ENCODE measurements at places on chromosomes 3 and 15.

GRCh38 chr3:155871746-155872158 lies 1.3 kb downstream of the GMPS start:
- no peak for DNase-seq

DNA sequence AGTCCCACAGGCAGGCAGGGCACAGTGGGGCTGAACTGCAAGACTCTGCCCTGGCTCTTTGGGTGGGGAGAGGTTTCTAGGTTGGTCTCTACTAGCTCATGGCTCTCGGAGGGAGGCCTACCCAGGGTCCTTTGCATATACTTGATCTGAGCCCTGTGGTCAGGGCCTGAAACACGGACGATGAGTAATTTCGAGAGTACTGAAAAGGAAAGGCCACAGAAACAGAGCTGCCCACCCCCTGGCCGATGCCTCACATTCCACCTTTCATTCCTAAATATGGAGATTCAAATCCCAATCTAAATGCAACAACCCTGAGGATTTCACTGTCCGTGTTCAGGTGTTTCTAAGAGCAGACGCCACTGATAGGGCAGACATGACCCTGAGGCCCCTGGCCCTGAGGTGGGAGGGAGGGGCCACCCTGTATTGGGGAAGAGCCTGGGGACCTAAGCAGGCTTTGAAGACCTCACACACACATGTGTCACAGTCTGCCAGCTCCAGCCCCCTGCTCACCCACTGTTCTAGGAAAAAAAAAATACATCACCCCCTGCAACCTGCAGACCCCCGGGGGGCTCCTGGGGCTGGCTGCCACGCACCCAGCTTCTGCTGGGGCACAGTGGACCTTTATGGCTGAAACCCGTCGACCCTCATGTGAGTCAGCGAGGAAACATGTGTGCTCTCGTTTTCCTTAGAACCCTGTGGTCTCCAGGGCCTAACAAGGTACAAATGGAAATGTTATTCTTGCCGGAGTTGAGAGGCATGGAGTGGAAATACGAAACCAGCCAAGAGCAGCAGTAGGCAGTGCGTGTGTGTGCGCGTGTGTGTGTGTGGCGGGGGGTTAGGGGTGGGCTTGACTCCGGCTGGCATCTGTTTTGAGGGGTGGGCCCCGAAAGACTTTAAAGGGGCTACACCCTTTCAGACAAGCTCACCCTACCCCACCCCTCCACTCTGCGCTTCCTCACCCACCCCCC lies 112.7 kb downstream of the CHSY1 start:
- no peak for DNase-seq

DNA sequence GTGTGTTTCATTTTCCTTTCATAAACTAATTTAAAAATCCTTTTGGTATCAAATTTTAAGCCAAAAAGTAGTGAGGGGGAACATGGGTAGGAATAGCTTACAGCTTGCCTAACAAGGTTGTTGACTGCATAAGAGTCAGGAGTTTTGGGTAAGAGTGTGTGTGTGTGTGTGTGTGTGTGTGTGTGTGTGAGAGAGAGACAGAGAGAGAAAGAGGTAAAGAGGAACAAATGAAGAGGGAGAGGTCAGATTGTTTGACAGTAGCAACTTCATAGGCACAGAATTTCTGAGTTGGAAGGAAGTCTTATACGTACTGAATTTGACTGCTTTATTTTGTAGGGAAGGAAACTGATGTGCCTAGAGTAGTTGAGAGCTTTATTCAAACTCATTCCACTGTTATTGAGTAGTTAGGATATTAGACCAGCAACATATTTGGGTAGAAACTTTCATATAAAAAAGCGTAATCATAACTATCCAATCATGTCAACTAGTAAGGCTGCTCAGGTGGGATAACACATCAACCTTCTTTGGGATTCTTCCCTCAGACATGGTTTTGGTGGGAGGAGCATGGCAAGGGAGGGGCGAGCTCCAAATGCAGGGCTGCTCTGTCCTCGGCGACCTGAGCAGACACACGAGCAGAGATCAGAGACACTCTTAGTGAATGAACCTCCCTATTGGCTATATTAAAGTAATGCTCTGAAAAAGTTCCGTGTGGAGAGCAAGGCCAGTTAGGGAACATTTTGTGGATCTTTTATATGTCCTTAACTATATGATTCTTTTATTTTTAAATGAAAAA lies 86.4 kb downstream of the LPP start:
- DNase-seq, result no peak

DNA sequence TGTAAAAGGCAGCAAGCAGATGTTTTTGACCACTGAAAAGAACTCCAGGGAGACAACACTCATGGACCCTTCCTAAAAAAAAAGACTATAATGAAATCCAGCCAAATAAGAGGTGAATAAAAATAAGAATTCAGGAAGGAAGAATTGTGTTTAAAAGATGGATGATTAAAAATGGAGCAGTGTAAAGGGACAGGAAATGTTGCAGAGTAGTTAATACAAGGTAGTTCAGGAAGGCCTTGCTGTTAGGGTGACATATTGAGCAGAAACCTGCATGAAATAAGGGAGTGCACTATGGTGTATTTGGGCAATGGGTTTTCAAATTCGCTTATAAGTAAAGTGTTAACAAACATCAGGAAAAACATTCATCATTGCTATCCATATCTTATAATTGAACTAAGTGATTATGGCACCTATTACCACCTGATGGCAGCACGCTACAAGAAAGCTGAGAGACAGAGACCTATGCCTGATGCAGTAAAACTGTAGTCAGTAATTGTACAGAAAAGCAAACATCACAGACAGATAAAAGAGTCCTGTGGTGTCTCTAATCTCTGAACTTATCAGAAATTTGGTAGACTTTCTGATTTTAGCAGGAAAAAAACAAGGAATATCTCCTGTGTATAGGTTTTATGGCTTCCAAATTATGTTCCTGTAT lies 5.8 kb upstream of the DBR1 start:
- DNase-seq, result no peak

DNA sequence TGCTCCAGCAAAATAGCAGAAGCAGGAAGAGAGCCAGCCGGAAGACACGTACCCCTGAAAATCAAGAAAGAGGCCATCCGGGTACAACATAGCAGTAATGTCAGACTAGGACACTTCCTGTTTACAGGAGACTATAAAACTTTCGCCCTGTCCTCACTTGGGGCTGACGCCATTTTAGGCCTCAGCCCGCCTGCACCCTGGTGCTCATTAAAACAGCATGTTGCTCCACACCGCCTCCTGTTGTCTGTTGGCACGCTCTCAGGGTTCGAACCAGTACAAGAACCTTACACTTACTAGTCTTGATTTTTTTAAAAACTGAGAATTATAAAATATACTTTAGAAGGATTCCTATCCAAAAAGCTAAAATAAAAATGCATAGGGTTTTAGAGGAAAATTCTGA lies 159.8 kb upstream of the NR2E3 start:
- no peak for DNase-seq

GRCh38 chr3:38232701-38233100 lies 32.9 kb upstream of the SLC22A13 start:
- DNase-seq, result no peak

- no peak for DNase-seq
Measured at GRCh38 chr3:83224101-83224868, 1462.8 kb upstream of the GBE1 start.

DNA sequence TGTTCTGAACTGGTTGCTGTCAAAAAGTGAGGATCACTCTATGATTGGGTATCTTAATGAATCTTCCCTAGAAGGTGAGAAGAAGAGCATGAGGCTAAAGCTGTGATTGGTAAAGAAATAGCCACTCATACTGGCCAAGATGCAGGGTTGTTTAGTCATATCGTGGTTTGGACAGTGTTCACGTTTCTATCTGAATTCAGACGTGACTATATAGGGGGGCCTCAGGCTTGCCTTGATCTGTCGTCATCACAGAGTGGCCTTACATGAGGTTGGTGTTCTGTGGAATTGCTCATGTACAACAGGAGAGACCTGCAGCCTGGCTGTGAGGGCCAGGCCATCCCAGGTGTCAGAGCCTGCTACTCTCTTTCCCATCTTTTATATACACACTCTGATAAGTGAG lies 12.4 kb downstream of the RTP2 start:
- DNase-seq, result no peak

Data from AG09309 (cell line).